ENCODE measurements at places on chromosomes 13 and 19. TPM values are rescaled to one million over a fixed set of nuclear protein-coding genes. Genes with fewer than 3 reads are reported as not detected.

RFPL4A gene
- total RNA-seq = not detected

ZNF677 gene
- 19.2 TPM for total RNA-seq

SBK3 gene
- total RNA-seq = under 0.01 TPM

TNFRSF19 gene
- 6.2 TPM for total RNA-seq

UQCRFS1 gene
- 24.2 TPM for total RNA-seq

POSTN gene
- 1,285 TPM for total RNA-seq

GNA15 gene
- total RNA-seq = under 0.01 TPM

TLE6 gene
- total RNA-seq = 0.77 TPM

SHFL gene
- 25.1 TPM for total RNA-seq

AKT2 gene
- 64.5 TPM for total RNA-seq

ALKBH7 gene
- 58.6 TPM for total RNA-seq

NRTN gene
- total RNA-seq = not detected

ZNF534 gene
- total RNA-seq = under 0.01 TPM

BIVM gene
- 16.1 TPM for total RNA-seq
